HuH-7.5 (cell line): ENCODE measurements at places on chromosomes 16 and 17.
A peak's percentile ranks its signal among the peaks of the same experiment; 100 is the strongest.

- peak; percentile 56 for DNase-seq
Measured at GRCh38 chr17:72518753-72519597, 398.2 kb downstream of the SOX9 start.

DNA sequence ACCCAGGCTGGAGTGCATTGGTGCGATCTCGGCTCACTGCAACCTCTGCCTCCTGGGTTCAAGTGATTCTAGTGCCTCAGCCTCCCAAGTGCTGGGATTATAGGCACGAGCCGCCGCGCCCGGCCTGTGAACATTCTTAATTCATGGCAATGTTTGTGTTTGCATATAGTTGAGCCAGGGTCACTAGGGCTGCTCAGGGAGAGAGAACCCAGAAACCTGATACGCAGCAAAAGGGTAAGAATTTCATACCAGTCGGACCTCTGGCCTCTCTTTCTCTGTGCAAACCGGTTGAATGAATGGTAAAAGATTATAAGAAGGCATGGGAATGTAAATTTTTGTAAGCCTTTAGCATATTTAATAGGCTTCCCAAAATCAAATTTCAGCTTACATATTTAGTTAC is 6.9 kb upstream of the TMEM98 start:
- no peak for DNase-seq

GRCh38 chr17:76935331-76935730 is 67.1 kb downstream of the MGAT5B start:
- DNase-seq = no peak

DNA sequence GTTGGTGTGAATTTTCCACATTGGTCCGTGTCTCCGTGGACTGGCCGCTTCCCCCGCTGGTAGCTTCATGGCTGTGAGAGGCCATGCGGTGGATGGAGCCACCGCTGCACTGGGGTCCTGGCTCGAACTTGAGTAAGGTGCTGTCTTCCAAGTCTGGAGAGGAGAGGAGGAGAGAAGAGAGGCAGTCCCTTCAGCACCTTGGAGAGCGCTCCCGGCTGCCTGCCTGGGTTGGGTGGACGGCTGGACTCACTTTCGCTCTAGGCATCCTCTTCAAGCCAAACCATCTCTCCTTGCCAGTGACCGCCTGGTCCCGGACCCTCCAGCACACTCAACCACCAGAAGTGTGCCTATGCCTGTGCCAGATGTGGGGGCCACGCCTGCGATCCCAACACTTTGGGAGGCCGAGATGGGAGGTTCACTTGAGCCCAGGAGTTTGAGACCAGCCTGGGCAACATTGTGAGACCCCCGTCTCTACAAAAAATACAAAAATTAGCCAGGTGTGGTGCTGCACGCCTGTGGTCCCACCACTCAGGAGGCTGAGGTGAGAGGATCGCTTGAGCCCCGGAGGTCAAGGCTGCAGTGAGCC is 6.2 kb downstream of the JPH3 start:
- DNase-seq = peak; percentile 98

DNA sequence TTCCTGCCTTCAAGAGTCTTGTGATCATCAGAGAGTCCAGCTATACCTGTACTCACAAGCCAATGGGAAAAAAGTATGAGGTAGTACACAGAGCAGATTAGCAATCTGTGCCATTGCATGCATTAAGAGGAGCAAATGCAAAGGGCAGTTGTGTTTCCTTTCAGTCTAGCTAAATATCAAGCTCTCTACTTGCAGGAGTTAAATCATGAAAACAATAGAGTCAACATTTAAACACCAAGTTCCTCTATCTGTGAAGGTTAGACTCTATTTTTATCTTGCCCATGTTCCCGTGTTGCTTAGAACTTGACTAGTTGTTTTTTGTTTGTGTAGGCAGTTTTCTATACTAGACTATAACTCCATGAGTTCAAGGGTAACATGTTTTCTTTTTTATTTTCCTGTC is 4.7 kb upstream of the FAM20A start:
- no peak for DNase-seq

GRCh38 chr17:38415250-38416194 is 12.7 kb upstream of the ARHGAP23 start:
- peak; percentile 65 for DNase-seq

- DNase-seq = no peak
Measured at GRCh38 chr16:77551357-77551756, 116.5 kb upstream of the ADAMTS18 start.

DNA sequence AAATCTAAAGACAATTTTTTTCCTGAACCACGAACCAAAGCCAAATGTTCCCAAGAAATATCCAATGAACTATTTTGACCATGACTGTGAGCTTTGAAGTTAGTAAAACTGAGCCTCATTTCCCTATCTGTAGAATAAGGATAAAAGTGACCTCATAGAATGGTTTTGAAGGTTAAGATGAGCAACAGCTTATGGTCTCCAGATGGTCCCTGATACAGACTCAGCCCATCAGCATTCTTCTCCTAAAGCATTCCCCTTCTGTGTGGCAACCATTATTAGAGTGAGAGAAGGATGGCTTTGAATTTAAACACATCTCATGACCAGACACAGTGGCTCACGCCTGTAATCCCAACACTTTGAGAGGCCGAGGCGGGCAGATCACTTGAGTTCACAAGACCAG is 70.1 kb downstream of the COPRS start:
- DNase-seq = no peak

DNA sequence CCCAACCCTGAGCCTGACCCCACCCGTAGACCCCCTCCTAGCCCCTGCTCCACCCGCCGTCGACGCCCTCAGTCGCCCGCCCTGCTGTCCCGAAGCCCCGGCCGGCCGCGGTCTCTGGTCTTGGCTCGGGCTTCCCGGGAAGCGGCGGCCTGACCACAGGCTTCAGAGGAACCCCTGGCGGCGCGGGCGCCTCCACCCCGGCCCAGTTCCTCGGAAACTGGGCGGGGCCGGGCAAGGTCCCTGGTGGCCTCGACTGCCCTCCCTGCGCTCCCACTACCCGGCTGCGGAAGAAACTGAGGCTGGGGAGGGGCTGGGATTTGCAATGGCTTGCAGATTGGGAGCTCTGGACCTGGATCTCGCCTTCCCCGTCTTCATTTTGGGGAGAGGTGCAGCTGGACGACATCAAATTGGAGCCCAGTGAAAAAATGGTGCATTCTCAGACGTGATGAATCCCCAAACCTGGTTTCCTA is 692 bp upstream of the SOCS1 start:
- peak; percentile 41 for DNase-seq

DNA sequence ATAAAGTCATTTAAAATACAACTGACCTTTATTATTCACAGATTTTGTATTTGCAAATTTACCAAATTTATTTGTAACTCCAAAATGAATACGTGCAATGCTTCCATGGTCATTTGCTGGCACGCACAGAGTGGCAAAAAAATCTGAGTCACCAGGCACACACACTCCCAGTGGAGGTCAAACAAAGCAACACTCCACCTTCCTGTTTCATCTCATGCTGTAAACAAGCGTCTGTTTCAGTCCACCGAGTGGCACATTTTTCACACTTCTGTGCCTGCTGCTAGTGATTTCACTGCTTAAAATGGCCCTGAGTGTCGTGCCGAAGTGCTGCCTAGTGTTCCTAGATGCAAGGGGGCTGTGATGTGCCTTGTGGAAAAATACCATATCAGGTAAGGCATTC is 17.8 kb upstream of the ITGAE start:
- no peak for DNase-seq

DNA sequence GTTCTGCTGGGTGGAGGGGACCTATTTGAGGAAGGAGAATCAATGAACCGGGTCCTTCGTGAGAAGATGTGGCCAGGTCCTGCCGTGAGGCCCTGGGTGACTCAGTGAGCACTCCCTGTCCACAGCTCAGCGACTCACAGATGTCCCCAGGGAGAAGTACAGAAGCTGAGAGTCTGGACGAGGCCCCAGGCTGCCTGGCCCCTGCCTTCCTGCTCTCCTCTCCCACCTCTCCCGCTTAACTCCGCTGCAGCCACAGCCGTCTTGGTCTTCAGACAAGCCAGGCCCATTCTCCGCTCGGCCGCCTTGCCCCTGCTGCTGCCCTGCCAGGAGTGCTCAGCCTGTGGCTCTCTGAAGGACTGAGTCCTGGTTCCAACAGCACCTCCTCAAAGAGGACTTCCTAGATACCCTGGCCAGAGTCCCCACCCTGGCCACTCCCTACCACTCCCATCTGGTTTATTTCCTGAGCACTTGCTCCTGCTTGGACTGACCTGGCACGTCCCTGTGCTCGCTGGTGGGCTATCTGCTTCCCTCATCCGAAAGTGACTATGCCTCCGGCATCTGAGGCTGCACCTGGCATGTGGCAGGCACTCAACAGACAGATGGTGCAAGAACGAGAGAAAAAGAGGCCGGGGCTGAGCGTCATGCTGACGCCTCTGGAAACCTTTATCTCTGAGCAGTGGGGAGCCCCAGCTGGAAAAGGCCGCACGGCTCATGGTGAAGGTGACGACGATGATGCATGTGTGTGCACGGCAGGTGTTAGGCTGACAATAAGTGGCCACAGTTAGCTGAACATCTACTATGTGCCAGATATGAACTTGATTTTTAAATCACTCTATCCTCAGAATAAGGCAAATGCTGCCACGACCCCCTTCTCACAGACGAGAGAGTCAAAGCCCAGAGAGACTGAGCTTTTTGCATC is 9.2 kb upstream of the TNFRSF13B start:
- no peak for DNase-seq
